ENCODE measurements at places on chromosomes 13 and 19.

- DNase-seq, result no peak
Measured at GRCh38 chr19:48591021-48591420, 15.5 kb upstream of the SPACA4 start.

- DNase-seq, result no peak
Measured at GRCh38 chr13:47474839-47475238, 526.2 kb downstream of the SUCLA2 start.

- DNase-seq, result no peak
Measured at GRCh38 chr13:23554000-23554399, 16.2 kb upstream of the TNFRSF19 start.

DNA sequence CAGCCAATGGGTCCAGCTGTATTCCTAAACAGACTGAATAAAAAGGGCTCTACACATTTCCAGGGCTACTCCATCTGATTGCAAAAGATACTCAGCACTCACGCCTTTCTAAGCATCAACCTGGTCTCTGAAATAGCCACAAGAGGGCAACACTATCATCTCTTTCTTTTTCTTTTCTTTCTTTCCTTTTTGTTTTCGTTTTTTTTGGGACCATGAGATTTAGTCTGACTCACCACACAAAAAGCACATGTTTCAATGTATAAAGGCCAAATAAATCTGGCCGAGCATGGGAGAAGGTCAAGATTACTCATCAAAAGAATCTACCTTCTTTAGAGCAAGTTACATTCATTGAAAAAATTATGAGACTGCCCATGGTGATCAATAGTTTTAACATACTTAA lies 805.6 kb upstream of the ARGLU1 start:
- DNase-seq, result peak; percentile 67

- no peak for DNase-seq
Measured at GRCh38 chr13:109644956-109645355, 141.4 kb downstream of the IRS2 start.

- peak; percentile 73 for DNase-seq
Measured at GRCh38 chr19:5913739-5914357, at the start of gene CAPS. Gene CAPS (plus strand): TSS chr19:5914254. CDS start chr19:5914407, 153 bp downstream.

DNA sequence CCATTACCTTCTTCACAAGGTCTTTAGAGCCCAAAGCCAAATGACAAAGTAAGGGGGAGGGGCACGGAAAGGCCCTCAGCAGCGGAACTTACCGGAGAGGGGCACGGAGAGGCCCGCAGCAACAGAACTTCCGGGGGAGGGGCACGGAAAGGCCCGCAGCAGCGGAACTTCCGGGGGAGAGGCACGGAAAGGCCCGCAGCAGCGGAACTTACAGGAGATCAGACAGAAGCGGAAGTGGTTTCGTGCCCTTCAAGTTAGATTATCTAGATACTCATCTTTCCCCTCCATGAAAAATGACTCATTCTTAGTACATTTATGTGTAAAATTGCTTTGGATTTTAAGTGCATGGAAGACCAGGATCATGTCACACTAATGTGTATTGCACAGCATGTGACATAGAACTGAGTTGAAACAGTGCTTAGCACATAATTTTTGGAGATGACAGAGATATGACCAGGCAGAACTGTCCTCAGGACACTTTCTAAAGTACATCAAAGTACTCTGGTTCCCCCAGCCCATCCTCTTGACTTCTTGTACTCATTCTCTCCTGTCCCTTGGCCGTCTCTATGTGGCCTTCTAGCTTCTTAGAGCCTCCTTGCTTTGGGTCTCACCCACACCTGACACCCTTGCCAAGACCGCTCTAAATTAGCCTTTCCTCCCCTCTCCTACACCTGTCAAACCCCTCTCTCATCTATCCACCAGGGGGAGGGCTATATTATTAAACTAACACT lies 25.7 kb upstream of the TPTE2 start:
- DNase-seq, result no peak

GRCh38 chr19:38543807-38544568 lies 73.8 kb downstream of the MAP4K1 start:
- peak; percentile 75 for DNase-seq

DNA sequence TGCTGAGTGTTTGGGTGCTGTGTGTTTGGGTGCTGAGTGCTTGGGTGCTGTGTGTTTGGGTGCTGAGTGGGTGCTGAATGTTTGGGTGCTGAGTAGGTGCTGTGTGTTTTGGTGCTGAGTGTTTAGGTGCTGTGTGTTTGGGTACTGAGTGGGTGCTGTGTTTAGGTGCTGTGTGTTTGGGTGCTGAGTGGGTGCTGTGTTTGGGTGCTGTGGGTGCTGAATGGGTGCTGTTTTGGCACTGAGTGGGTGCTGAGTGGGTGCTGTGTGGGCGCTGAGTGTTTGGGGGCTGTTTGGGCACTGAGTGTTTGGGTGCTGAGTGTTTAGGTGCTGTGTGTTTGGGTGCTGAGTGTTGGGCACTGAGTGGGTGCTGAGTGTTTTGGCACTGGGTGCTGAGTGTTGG lies 48.5 kb upstream of the F7 start:
- no peak for DNase-seq

DNA sequence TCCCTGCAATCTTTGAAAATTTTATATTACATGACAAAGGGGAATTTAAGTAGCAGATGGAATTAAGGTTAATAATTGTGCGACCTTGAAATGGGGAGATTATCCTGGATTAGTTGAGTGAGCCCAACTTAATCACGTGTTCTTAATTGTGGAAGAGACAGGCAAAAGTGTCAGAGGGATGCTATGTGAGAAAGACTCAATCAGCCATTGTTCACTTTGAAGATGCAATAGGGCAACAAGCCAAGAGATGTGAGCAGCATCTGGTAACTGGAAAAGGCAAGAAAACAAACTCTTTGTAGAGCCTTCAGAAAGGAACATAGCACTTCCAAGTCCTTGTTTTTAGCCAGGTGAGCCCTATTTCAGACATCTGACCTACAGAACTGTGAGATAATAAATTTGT lies 247.7 kb downstream of the SLITRK1 start:
- DNase-seq, result no peak

DNA sequence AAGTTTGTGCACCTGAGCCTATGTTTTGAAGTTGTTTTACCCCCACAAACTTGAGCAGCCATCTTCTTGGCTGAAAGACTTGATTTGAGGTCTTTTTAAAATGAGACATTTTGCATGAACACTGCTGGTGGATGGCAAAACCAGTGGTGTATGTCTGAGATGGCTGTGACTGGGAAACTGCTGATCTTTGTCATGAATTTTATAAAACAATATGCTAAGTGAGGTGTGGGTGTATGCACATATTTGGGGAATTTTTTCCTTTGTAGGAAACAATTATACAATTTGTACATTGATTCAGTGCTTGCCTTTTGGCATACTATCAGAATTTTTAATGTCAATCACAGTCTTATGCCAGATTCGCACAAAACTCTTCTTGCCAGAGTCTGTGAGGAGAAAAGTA lies 52.5 kb downstream of the ZAR1L start:
- no peak for DNase-seq

DNA sequence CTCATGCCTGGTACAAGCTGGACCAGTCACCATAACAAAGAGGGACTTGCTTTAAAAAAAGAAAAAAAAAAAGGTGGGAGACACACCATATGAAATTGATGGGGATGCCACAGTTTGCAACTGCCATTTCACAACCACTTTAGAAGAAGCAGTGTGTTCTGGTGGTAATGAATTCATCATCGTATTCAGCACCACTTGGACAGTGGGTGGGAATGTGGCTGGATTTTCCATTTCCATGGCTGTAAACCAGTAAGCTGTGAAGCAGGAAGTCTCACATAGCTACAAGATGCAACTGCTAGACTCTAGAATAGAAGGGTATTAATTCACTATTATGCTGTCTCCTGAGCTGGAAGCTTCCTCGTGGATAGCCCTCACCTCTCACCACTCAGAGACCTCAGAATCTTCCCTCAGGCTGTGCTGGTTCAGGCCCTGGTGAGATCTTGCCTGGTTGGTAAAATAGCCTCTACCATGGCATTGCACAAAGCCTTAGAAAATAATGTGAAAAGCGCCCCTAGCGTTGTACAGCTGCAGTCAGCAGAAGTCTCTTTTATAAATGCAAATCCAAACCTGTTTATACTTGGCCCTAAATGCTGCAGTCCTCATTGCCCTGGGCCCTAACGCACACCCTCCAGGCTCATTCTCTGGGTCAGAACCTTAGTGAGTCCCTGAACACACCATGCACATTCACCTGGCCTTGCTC lies 150.7 kb downstream of the KCTD15 start:
- DNase-seq, result no peak

DNA sequence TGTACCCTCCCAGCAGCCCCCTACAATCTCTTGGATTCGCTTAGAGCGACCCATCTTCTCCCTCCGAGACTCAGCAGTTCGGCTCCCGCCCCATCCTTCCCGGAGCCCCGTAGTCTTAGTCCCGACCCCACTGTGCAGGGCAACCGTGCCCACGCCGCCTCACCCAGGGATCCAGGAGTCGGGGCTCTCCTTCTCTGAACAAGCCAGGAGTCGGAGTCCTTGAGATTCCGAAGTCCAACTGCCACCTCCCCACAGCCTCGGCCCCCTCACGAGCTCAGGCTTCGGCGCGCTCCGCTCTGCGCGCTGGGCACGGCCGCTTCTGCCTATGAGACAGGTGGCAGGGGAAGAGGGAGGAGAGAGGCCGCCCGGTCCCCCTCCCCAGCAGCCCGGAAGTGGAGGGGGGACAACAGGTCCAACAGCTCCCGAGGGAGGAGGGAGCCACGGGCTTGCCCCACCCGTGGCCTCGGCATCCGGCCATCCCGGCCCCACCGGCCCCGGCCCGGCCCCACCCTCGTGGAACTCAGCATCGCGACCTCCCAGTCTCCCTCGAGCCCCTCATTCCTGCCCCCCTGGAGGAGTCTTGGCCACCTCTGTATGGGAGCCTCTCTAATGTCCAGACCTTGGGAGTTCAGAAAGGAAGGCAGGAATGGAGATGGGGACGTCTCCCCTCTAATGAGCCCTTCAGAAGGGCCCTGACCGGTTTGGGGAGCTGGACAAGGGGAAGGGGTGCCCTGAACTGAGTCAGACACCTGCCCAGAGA lies at the start of gene PHLDB3:
Gene PHLDB3 (minus strand): TSS at position 321 of the 760 bp plus-strand sequence. CDS start 628 bp downstream, outside the sequence.
- peak; percentile 65 for DNase-seq

- DNase-seq, result no peak
Measured at GRCh38 chr19:19209372-19209771, 2.4 kb upstream of the NCAN start.

GRCh38 chr19:4754248-4754647 lies 30.6 kb upstream of the DPP9 start:
- no peak for DNase-seq

- DNase-seq, result no peak
Measured at GRCh38 chr13:106507560-106508274, 27.7 kb downstream of the EFNB2 start.

GRCh38 chr19:55638864-55639359 lies 1.9 kb upstream of the ZNF580 start:
- peak; percentile 18 for DNase-seq

- DNase-seq, result no peak
Measured at GRCh38 chr19:50712833-50713232, 6.8 kb downstream of the SHANK1 start.

GRCh38 chr19:50003810-50004419 lies 21.3 kb downstream of the VRK3 start:
- no peak for DNase-seq

DNA sequence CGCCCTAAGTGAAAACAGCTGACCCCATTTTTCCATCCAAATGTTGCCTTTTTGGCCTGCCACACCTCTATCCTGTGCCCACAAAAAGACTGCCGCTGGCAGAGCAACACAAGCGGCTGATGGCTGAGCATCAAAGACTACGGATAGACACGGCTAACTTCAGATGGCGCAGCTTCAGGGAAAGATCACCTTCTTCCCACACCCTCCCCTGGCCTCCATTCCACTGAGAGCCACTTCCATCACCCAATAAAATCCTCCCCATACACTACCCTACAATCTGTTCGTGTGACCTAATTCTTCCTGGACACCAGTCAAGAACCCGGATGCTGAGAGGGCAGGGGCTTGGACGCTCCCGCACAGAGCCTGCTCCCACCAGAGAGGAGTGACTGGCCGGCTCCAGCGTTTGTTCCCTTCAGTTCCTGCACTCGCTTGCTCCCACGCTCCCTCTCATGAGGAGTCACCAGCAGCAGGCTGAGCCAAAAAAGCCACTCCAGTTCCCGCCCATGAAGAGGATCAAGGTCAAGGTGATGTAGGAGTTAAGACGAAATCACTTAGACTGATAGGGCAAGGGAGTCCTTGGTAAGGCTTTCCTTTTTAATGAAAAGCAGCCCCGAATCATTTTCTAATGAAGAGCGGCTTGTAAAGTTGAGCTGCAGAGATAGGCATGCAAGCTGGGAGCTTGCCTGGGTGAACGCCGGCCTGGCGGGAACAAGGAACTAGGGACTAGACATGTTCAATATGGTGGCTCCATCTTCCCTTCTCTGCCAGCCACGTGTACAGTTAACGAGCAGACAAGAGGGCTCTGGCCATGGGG lies 35.7 kb downstream of the TSKS start:
- no peak for DNase-seq

- DNase-seq, result no peak
Measured at GRCh38 chr13:86445206-86445605, 646.0 kb upstream of the SLITRK6 start.

DNA sequence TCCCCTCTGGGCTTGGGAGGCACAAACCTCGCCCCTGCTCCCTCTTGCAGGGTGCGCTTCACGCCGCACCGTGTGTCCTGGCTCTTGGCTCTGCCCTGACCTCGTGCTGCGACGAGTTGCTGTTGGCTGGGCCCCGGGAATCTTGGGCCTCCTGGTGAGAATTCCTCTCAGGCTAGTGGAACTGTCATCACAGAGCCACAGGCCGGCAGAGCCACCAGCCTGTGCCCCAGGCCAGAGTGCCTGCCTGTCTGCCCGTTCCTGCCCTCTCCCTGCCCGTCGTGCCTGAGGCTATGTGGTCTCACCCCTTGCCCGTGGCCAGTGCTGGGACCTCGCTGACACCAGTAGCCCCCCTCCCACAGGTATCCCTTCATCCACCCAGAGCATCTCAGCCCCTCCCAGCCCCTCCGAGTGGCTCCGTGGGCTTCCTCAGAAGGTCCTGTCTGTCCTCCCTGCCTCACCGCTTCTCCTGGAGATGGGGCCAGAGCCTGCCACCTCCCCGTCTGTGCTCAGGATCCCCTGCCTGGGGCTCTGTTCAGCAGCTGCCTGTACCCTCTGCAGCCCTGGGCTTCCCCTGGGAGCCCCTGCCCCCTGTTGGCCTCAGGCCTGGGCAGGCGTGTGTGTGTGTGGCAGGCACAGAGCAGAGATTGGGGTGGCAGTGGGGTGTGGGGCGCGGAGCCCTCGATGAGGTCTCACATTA lies 13.3 kb downstream of the NDUFB7 start:
- DNase-seq, result no peak

- DNase-seq, result peak; percentile 79
Measured at GRCh38 chr19:5436106-5436947, 18.9 kb upstream of the ZNRF4 start.

DNA sequence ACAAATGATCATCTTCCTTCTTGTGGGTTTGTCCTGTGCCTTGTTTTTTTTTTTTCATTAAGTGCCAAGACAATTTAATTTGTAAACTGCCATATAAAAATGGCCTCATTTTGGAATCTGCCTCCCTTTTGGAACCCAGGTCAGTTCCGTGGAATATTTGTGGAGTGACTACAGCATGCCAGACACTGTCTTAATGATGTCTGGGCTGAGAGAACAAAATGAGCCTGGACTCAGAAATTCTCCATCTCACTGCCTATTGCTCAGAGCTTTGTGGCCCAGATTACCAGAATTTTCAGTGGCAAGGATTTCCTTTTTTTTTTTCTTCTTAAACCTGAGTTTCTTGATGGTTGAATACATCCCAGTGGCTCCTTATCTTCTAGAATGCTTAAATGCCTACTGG lies 340.6 kb downstream of the ENOX1 start:
- DNase-seq, result no peak

GRCh38 chr19:30699871-30700280 lies 327.7 kb downstream of the ZNF536 start:
- DNase-seq, result no peak

- DNase-seq, result no peak
Measured at GRCh38 chr13:74443631-74444030, 309.4 kb upstream of the KLF12 start.

Measured in NCI-H2081 (cell line).